ENCODE measurements at places on chromosomes 6 and 20. TPM values are rescaled to one million over a fixed set of nuclear protein-coding genes. Genes with fewer than 3 reads are reported as not detected.

LINC00237 gene
- 2.0 TPM for total RNA-seq

ZNF512B gene
- 24.8 TPM for total RNA-seq

C20orf144 gene
- total RNA-seq: 0.44 TPM

COL9A3 gene
- total RNA-seq: 133 TPM

CDH26 gene
- total RNA-seq: 2.7 TPM

TULP1 gene
- 3.5 TPM for total RNA-seq

PLEKHG1 gene
- total RNA-seq: 1.7 TPM

SLC4A11 gene
- 0.87 TPM for total RNA-seq

LAMA4 gene
- 4.9 TPM for total RNA-seq

GLP1R gene
- total RNA-seq: 0.15 TPM

PCSK2 gene
- 3.4 TPM for total RNA-seq

PI16 gene
- total RNA-seq: not detected

INSM1 gene
- total RNA-seq: 0.35 TPM

GRCh38 chr20:44738813-44739477, 6.7 kb upstream of the KCNK15 start:
- DNase-seq: peak; percentile 89

DNA sequence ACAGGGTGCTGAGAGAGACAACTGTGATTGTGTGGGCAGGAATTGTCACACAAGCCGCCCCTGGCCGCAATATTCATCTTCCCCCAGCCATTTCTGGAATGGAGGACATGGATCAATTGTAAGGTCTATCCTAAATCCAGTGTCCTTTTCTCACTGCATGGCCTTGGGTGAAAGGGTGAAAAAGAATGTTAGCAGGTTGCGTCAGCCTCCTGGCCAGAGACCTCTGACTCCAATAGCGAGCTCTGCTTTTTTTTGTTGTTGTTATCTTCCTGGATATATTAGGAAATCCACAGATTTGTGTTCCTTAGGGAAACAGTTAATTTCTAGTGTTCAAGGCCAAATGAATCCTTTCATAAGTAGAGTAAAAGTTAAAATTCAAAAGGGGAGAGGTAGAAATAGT, 47.1 kb upstream of the CD83 start:
- DNase-seq: no peak

GRCh38 chr20:59406446-59406845, 106.0 kb downstream of the EDN3 start:
- DNase-seq: no peak

DNA sequence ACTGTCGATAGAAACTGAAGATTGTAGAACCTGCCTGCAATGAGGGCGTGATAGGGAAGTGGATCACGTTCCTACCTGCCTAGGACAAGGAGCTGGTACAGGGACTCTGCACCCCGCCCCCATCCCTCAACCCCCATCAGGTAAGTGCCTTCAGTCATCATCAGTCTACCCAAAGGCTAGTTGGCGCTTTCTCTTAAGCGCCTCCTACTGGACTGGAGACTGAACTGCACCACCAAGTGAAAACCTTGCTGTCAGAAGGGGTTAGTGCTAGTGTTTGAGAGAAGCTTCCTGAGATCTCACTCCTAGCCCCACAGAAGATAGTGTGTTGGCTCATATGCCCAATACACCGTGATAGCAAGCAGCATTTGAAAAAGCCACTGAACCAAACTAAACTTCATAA, 706.5 kb upstream of the MAN1A1 start:
- DNase-seq: peak; percentile 83

GRCh38 chr6:43127180-43127579, 43.9 kb upstream of the SRF start:
- DNase-seq: no peak

DNA sequence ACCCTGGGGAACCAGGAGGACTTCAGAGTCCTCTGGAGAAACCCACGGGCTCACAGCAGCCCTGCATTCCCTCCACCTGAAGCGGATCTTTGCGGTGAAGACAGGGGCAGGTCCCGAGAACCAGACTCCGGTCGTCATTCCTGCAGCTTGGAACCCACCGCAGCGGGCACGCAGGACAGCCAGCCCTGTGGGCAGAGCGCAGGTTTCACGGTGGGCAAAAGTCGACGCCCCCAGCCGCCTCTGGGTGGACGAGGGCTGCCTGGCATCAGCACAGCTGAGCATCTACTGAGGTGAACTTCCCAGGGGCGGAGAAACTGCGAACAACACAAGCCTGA, 118.3 kb downstream of the PSMB1 start:
- DNase-seq: no peak

- DNase-seq: no peak
Observed at GRCh38 chr20:53706008-53706465, 112.4 kb upstream of the ZNF217 start.

DNA sequence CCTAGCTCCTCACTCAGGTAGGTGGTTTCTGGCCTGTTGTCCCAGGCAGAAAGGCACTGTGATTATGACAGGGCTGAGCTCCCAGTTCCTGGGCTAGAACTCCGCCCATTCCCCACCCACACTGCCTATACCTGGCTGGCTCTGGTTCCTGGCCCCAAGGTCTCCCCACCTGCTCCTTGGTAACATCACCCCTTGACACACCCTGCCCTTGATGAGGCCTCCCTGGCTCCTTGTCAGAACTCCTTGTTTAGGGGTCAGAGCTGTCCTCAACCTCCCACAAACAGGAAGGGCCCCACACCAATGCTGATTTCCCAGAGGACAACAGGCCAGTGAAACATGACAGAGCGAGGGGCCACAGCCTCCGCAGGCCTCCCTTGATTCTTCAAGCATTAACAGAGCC, 15.5 kb upstream of the MYMX start:
- peak; percentile 75 for DNase-seq

- no peak for DNase-seq
Observed at GRCh38 chr6:91730710-91731109, 1143.8 kb upstream of the MAP3K7 start.

DNA sequence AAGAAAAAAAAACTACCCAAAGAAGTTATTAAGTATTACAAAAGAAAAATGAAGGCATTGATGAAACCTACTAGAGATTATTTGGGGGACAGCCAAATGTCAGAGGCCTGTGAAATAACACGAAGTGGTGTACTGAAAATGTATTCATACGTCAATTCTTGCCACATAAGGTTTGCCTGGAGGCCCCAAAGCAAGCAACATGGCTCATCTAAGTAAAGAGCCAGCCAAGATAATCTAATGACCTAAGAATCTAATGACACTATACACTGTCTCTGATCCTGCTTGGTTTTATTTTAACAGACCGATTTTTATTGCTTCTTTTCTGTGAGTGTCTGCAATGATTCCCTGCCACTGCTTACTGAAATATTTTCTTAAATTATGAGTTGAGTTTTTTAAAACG, 34.7 kb downstream of the FILIP1 start:
- DNase-seq: no peak

GRCh38 chr6:69974193-69974592, 107.8 kb downstream of the COL19A1 start:
- DNase-seq: no peak

GRCh38 chr6:12066297-12066696, 54.2 kb downstream of the HIVEP1 start:
- no peak for DNase-seq

- DNase-seq: no peak
Observed at GRCh38 chr6:167946007-167946406, 51.5 kb upstream of the KIF25 start.

GRCh38 chr6:132205946-132206345, 195.3 kb downstream of the MOXD1 start:
- no peak for DNase-seq

DNA sequence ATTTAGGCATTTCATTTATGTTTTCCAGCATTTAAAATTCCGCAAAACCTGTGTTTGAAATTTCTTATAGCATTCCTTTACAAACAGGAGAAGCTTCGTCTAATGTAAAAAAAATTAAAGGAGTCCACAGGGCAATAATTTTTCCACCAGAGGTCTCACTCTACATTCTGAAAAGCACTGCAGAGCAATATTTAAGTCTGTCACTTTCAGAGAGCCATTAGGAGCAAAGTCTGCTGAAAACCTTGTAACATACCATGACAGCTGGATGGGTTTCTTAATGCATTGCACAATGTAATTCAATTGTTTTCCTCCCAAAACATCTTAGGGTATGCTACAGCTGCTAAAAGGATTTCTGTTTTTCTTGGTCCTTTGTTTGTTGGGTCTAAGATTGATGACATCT, 18.0 kb downstream of the BAG2 start:
- DNase-seq: no peak

- no peak for DNase-seq
Observed at GRCh38 chr20:20217621-20218020, 150.3 kb upstream of the INSM1 start.

DNA sequence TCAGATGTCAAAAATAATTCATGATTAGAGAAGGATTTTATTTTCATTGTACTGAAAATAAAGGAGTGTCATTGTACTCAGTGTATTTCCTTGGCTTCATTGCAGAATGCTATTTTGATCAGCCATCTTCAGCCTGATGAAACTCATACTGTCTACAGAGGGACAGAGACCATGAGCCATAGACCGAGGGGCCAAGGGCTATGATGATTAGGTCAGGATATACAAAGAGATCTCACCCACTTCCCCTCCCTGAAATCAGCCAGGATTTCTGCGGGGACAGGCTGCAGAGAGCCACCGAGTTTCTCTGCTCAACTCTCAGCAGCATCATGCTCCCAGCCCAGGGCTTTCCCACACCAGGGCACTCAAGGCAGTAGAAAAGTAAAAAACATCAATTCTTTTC, 47.0 kb downstream of the ALDH8A1 start:
- no peak for DNase-seq

GRCh38 chr6:98230250-98230649, 604.1 kb upstream of the POU3F2 start:
- no peak for DNase-seq

- DNase-seq: peak; percentile 47
Observed at GRCh38 chr6:169960886-169961611, 209.6 kb downstream of the ERMARD start.

- peak; percentile 90 for DNase-seq
Observed at GRCh38 chr6:132715204-132715603, 1.3 kb upstream of the VNN1 start.

- DNase-seq: no peak
Observed at GRCh38 chr20:11063444-11063843, 389.6 kb upstream of the JAG1 start.

- no peak for DNase-seq
Observed at GRCh38 chr6:52328729-52329128, 33.2 kb upstream of the PAQR8 start.

DNA sequence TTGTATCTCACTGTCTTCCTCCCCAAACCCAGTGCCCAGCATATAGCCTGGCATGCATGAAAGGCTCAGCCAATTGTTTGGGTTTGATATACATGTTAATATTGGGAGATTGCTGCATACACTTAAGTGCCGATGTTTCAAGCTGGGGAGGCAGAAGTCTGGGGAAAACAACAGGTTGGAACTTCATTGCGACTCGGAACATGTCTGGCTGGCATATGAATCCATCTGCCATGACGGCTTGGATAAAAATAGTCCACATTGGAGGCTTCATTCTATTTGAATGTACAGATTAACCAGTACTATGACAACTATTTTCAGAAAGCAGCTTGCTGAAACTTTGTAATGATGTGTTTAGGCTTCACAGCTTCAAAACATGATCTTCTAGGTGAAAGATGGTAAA, 261.0 kb downstream of the CDH26 start:
- DNase-seq: no peak

GRCh38 chr6:96186094-96186493, 170.3 kb downstream of the FUT9 start:
- no peak for DNase-seq
